ENCODE measurements at places on chromosomes 4 and X.
A peak's percentile ranks its signal among the peaks of the same experiment; 100 is the strongest.

DNA sequence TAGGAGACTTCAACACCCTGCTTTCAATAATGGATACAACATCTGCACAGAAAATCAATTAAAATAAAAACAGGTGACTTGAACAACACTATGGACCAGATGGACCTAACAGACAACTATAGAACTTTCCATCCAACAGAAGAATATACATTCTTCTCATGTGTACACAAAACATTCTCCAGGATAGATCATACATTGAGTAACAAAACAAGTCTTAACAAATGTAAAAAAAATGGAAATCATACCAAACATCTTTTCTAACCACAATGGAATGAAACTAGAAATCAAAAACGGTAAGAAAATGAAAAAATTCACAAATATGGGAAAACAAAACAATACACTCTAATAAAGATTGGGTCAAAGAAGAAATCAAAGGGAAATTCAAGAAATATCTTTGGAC is 24.7 kb downstream of the CYP2U1 start:
- DNase-seq = peak; percentile 6

GRCh38 chrX:96655947-96656623 is 28.6 kb upstream of the DIAPH2 start:
- no peak for DNase-seq

DNA sequence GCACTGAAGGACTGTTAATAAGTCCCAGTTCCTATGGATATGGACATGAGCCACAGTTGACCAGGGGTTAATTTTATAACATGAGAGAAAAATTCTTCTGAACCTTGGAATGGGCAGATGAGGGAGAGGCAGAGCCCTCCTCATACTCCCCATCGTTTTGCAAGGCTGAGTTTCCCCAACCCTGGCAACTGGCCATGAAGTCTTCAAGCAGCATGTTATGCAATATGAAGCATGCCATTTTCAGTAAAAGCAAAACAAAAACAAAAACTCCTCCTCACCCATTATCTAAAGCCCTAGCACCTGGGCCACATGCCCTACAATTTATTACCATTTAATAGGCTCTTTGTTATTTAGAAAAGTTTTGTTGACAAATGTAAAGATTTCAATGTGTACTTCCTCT is 64.5 kb downstream of the GPC4 start:
- no peak for DNase-seq

- no peak for DNase-seq
Measured at GRCh38 chrX:109813236-109813635, 80.2 kb upstream of the ACSL4 start.

GRCh38 chr4:25951390-25951952 is 37.5 kb downstream of the SMIM20 start:
- no peak for DNase-seq

DNA sequence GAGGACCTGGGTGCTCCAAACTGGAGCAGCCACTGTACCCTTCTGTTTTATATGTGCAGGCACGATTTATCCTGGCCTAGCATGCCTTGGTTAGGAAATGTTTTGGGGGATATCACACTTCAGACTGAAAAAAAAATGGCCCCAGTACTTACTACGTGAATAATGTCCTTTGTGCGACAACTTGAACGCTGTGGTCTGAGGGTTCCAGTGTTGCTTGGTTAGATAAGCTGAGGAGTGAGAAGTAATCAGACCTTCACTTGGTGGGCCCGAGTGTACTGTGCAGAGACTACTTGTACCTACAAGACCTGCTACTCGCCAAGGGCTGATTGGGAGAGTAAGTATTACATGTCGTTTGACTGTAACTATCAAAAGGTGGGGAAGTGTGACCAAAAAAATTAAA is 678 bp downstream of the DNAAF6 start:
- no peak for DNase-seq

DNA sequence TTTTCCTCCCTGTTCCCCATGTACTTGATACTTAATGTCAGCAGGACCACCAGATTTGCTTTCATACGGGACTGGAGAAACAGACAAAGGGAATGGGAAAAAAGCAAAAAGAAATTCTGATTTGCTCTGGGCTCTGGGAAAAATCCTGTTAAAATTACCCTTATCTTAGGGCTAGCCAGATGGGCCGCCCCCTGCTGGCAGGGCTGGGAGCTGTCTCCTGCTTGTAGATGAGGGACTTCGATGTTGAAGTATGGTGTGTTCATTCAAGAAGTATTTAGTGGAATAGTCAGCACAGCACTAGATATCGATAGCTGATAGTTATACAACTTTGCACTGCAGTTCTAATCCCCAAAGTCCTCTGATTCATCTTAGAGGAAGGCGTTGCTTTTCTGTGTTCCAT is 45.8 kb downstream of the BCORL1 start:
- peak; percentile 30 for DNase-seq

DNA sequence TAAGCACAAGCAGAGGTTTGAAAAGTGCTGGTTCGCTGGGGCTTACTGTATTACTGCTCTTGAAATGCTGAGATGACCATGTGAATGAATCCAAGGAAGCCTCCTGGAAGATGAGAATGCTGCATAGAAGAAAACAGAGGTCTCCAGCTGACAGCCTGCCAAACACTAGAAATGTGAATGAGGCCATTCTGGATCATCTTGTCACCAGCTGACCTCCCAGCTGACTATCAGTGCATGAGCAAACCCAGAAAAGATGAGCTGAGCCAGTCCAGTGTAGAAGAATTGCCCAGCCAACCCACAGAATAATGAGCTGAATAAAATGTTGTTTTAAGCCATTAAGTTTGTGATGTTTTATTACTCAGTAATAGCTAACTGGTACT is 49.1 kb upstream of the DYNLT3 start:
- no peak for DNase-seq

DNA sequence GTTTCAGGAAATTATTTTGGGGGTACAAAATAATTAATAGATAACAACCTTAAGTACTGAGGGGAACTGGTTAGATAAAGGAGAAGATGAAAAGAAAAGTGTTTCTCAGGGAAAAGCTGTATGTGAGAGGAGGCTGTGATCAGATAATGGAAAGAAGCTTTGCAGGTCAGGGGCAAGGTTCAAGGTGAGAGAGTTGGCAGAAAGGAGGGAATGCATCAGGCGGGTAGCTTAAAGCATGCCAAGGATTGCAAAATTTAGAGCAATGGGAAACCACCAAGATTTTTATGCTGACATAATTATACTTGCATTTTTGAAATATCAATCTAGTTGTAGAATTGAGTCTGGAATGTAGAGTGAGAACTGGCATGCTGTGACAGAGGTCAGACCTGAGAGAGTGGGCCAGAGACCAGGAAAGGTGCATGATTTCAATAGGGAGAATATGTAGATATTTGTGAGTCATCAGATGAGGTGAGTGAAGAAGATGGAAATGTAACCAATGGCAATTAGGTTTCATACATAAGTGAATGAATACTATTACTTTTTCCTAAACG is 508.7 kb downstream of the TRIML1 start:
- no peak for DNase-seq

DNA sequence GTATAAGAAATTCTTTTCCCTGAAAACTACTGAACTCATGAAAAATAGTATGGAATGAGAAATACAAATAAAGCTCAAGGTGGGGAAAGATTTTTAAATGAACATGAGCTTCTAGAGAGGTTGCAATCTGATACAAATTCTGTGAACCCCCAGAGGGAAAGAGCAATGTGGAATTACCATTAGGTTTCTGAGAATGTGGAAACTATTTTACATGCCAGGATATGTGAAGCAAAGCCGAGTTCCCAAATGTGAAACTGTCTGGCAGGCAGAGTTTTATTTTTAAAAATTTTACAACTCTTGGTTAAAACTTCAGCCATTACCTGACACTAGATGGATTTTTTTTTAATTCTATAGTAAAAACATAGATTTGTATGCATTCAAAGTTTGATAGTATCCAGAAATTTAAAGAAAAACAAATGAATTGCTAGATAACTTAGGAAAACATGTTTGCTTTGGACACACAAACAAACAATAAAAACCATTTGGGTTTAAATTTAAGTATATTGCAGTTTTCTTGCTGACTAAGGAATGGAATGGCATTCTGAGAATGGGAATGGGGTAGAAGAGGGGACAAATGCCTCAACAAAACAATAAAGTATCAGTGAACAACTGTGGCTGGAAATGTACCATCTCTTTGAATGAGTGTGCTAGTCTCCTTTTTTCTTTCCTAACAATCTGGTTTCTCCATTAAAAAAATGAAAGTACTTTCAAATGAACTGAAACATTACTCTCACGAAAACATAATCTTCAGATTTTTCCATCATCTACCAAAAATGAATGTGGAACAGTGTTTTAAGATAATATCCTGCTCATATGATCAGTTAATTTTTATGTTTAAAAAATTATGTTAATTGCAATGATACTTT is 99.6 kb downstream of the PCDH18 start:
- peak; percentile 9 for DNase-seq

DNA sequence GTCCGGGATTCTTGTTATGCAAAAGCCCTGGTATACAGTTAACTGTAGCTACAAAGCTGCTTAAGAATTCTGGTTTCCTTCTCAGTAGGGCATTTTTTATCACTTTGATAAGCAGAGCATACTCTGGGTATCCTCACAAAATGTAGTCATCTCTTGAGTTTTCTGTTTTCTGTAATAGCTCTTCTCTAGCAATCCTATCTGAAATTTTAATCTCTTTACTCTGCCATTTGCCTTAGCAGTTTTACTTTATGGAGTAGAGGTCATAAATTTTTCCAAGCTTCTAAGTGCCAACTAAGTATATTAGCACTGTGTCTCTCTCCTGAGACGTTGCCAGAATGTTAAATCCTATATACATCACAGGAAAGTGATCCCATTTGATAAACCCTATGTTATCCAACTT is 28.0 kb upstream of the BANK1 start:
- DNase-seq = no peak

DNA sequence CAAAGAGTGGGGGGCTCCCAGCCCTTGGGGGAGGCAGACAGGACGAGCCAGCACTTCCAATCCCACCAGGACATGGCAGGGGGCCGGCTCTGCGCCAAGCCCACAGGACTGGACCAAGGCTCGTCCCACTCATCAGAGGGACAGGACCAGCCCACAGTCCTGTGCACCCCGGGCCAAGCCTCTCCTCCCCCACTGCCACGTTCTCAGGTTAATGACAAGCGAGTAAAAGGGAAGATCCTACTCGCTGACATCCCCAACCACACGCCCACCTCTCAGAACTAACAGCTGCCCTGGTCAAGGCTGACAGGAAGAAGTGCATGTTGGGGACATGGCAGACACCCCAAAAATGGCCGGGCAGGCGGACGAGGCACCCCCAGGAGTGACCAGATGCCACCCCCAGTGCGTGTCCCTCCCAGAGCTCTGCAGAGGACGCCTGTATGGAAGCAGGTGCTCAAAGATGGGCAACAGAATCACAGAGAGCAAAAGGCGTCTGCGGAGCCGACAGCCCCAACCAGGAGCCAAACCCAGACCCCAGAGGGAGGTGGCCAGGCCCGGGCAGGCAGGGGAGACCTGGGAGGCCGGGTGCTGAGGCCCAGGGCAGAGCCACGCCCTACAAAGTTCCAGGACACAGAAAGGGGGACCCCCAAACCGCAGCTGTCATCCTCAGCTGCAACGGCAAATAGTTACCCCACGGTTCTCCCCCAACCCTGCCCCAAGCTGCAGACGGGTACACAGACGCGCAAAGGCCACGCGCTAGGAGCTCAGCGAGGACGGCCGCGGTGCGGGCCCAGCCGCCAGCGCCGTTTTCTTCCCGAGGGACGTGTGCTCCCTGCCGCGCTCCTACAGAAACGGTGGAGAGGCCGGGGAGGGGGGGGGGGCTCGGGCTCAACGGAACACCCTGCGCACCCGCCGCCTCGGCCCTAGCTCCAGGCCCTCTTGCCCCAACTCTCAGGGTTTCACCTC is 1.7 kb downstream of the CTBP1 start:
- peak; percentile 24 for DNase-seq

- no peak for DNase-seq
Measured at GRCh38 chr4:42122237-42122636, 30.2 kb downstream of the BEND4 start.

GRCh38 chr4:74083546-74083945 is 15.4 kb downstream of the CXCL2 start:
- DNase-seq = no peak

DNA sequence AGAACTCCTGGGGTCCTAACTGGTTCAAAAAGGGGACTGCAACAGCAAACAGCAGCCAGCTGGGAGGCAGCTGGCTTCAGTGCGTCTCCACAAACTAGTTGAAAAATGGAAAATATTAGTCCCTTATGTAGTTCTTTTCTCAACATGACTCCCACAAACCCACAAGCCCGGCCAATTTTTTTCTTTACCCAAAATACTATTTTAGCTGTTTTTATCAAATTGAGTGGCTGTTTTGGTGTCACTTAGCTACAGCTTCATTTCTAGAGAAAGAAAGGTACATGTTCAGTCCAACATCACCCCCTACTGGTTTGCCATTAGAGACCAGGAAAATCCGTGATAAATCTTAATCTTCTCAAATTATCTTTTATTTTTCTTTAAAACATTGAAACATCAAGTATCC is 97.2 kb downstream of the GUCY2F start:
- DNase-seq = peak; percentile 8

DNA sequence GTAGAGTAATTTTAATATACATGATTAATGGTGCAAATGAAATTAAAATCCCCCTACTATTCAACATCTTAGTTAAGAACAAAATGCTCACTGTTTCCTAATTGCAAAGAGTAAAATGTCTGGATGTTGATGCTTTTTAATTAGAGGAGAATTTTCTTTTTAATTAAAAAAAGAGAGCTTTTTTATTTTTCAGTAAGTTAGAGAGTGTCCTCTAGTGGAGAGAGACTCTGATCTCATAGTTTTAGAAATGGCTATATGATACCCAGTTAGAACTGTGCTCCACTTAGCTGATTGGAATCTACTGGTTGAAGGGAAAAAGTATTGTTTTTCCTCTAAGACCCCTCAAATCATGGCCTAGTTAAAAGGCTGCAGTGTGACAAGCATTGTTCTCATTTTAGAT is 312.0 kb upstream of the MAGEB2 start:
- no peak for DNase-seq

- DNase-seq = no peak
Measured at GRCh38 chrX:97320305-97320704, 436.6 kb downstream of the RPA4 start.

DNA sequence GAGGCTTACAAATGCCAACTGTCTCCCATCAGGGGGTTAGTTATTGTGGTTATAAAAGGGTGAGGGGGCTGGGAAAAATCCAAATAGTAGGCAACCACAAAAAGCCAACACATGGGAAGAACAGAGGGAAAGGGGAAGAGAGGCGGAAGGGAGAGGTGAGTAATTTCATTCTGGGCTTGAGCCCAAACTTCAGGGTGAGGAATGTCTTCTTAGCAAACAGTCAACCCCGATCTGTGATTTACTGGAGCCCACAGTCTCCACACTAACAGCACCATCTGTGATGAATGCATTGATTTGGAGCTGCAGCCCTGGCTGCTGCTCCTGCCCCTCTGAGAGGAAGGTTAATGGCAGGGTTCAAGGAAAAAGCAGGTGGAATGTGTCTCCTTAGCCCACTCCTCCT is 162.2 kb upstream of the GPR101 start:
- no peak for DNase-seq

DNA sequence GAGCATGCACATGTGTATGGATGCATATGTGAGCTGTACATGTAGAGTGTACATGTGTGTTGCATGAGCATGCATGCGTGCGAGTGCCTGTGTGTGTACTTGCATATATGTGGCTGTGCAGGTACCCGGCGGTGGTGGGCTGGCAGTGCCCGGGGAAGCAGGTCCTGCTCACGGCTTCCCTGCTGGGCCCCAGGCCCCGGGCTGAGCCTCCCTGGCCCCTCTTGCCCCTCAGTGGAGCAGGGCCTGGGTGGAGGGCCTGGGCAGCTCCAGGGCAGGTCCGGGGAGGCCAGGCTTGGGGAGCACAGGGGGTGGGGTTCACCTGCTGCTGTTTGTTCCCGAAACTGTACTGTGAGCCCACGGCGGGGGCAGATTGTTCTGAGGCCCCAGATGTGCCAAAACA is 9.4 kb downstream of the NAT8L start:
- DNase-seq = no peak

Data from EH (cell line).